Stimulated activated CD8-positive, alpha-beta memory T cell treated with anti-CD3 and anti-CD28 coated beads, Interleukin-7, amount 100 ng/mL, for 24 hours (primary cell): ENCODE measurements at places on chromosomes 2 and 18.

DNA sequence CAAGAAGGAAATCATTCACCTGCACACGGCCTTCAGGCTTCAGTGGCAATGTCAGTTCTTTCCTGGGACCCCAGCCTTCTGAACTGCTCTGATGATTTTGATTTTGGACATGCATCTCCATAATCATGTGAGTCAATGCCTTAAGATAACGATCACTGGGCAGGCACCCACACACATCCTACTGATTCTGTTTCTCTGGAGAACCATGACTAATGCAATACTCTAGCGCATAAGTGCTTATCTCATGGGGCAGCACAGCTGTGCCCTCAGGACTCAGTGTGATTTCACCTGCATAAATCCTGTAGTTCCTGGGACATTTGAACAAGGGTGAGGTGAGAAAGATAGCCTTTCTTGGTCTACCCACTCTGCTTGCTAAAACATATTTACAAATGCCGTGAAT, 144.6 kb downstream of the AKAIN1 start:
- no peak for DNase-seq

GRCh38 chr2:24970483-24971285, 1.1 kb downstream of the DNAJC27 start:
- DNase-seq = no peak

DNA sequence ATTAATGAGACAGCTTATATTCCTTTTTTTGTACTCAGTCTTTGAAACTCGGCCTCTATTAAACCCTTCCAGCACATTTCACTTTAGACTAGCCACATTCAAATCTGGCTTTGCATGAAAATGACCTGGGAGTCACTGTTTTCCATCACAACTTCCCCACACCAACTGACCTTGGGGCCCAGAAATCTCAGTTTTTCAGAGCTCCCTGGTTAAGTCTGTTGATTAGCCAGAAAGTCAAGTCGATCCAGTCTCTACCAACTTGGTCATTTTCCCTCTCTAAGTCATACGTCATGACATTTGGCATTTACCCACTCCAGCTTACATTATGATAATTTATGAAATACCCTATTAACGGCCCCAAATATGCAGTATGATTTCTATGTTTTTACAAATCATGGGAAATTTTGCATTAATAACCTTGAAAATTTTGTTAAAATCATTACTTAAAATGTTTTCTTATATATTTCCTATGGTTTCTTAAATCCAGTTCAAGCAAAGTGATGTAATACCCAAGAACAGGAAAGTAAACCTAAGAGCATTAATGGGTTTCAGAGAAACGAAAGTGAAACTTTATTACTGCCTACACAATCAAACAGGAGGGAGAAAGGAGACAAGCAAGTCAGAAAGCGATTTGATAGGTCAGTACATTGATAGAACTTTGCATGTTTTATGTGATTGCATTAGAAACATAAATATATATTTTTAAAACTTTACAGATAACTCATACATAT, 77.1 kb downstream of the SPATS2L start:
- no peak for DNase-seq

DNA sequence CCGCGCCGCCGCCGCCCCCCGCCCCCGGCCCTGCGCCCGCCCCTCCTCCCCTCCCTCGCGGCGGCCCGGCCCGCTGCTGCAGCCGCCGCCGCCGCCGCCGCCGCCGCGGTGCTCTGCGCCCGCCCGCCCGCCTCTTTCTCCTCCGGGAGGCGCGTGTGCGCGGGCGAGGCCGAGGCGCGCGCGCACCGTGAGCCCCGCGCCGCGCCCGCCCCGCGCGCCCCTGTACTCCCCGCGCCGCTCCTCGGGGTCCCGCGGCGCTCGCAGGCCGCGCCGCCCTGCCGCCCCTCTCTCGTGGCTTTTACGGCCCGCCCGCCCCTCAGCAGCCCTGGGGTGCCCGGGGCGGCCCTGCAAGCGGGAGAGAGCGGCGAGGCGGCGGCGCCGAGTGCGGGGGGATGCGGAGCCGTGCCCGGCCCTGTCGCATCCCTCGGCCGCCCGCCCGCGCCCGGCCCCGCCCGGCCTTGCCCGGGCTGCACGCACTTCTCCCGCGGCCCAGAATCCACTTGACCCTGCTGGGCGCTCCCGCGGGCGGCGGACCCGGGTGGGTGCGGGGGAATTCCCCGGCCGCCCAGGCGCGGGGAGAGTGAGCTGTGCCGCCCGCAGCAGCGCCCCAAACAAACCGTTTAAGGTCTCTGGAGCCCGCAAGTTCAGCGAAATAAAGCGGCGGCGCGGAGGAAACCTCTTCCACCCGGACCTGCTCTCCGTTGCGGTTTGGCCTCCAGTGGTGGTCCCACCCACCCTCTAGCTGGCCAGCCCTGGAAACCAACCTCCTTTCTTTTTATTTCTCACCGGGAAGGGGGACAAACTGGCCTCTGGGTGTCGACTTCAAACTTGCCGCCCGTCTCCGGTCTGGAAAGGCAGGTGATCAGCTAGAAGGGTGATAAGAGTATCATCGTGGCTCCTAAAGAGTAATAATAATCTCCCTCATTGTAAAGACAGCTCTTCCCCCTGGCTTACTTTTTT, 37.4 kb downstream of the AFF3 start:
- no peak for DNase-seq

DNA sequence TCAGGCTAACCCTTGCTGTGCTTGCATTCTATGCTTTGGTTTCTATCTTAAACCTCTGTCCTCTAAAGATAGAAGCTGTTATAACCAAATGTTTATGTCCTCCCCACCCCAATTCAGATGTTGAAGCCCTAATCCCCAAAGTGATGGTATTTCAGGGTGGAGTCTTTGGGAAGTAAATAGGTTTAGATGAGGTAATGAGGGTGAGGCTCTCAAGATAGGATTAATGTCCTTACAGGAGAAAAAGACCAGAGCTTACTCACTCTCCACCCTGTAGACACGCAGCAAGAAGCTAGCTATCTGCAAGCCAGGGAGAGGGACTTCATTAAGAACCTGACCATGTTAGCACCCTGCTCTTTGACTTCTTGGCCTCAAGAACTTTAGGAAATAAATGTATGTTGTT, 362.5 kb downstream of the ERBB4 start:
- DNase-seq = no peak

DNA sequence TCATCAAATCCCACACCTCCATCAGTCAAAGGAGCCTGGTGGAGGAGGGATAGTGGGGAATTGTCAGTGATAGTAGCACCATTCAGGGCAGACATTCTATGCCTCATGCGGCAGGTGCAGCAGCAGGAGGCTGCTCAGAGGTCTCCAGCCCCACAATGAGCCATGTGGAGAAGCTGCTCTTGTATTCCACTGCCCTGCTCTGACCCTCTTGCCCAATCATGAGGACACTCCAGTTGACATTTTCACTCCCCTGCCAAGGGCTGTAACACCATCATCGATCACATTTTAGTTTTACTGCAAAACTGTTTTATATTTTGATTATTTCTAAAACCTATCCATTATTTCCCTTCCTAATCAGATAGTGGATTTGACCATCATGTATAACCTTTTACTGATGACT, 487.6 kb upstream of the KLHL29 start:
- no peak for DNase-seq

DNA sequence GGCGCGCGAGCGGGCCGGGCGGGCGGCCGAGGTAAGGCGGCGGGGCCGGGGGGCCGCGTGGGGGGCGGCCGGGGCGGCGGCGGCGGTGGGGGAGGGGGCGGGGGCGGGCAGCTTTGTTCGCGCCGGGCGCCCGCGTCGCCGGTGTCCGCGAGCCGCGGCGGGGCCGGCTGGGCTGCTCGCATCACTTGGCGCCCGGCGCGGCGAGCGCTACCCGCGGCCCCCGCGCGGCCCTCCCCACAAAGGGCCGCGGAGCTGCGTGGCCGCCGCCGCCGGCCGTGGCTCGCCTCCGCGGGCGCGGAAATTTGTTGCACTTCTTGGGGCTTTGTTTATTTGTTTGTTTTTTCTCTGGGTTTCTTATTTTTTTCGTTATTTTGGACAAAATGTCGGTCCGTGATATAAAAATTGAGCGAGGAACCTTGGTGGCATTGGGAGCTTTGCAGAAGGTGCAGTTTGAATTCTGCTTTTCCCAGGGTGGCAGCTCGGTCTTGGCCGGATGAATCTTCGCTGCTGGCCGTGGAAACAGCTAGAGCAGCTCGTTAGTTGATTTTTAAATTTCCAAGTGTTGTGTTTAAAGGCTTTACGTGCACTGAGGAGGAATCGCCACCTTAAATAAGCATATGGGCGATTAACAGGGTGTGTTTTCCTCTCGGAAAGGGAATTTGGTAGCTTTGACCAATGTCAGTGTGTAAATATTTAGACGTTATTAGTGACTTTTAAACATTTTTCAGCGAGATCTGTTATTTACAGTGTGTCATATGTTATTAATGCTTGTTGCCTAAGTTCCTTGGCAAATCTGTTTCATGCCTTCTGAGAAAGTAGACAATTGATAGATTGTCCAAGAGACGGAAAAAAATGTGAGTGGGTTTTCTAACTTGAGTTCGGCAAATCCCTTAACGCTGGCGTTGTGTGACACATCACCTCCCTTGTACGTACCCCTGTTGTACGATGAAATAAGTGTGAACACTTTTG, 822 bp downstream of the UBE2E3 start:
- DNase-seq = no peak

DNA sequence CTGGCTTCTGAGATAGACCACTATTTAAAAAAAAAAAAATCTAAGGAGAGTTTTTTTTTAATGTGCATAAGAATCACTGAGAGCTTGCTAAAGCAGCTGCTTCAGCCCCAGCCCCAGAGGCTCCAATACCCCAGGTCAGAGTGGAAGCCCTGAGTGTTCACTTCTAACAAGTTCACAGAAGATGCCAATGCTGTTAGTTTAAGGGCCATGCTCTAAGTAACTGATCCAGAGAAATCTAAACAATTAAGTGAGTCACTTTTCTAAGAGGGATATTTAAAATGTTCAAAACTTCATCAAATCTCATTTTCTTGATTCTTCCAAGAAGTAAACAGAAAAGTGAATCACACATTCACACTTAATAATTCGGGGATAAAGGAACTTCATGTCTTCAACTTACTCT, 126.4 kb upstream of the CD226 start:
- DNase-seq = no peak
